Activated naive CD8-positive, alpha-beta T cell treated with anti-CD3 and anti-CD28 coated beads for 36 hours (primary cell): ENCODE measurements at places on chromosomes 6 and 20. TPM values are rescaled to one million over a fixed set of nuclear protein-coding genes. Genes with fewer than 3 reads are reported as not detected.

- no peak overlapping the region for H3K27ac ChIP-seq
- H3K27me3 ChIP-seq = no peaks in the 10 kb centered on the region
- H3K4me3 ChIP-seq = no peak overlapping the region
- no peaks in the 10 kb centered on the region for H3K4me1 ChIP-seq
These were observed 18.0 kb downstream of the PEX7 start for GRCh38 chr6:136840276-136841001.

DNA sequence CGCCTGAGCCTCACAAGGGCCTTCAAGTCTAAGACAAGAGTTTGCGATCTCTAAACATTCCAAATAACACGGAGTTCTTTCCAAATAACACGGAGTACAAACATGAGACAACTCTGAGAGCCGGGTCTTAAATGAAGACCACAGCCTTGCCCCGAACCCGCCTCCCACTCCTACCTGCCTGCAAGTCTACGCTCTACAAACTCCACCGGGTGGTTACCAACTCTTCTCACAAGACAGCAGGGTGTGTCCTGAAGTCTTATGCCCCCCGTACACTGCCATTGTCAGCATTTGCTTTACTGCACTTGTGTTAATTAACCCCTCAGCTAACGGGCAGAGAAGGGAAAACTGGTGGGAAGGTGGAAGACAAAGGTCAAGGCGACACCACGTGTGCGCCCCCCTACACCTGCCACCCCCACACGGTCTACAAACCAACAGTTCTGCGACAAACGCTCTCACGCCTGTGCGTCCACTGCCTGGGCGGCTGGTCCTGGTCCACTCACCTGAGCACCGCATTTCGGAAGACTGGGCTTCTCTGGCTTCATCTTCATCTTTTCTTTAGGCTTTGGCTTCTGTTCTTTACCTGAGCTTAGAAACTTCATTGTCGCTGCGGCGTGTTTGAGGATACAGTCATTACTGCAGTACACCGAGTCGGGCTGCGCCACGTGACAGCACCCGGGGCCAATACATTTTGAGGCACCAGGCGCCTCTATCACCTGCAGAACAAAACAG, 19.5 kb downstream of the DIDO1 start:
- no peak overlapping the region for H3K27ac ChIP-seq
- H3K27me3 ChIP-seq = no peaks in the 10 kb centered on the region
- no peak for DNase-seq
- peaks cover 50% of the 10 kb centered on the region for H3K36me3 ChIP-seq

- no peak for DNase-seq
- no peaks in the 10 kb centered on the region for H3K36me3 ChIP-seq
- no peaks in the 10 kb centered on the region for H3K4me1 ChIP-seq
These were observed 280.4 kb downstream of the UBE3D start for GRCh38 chr6:82785206-82785605.

DNA sequence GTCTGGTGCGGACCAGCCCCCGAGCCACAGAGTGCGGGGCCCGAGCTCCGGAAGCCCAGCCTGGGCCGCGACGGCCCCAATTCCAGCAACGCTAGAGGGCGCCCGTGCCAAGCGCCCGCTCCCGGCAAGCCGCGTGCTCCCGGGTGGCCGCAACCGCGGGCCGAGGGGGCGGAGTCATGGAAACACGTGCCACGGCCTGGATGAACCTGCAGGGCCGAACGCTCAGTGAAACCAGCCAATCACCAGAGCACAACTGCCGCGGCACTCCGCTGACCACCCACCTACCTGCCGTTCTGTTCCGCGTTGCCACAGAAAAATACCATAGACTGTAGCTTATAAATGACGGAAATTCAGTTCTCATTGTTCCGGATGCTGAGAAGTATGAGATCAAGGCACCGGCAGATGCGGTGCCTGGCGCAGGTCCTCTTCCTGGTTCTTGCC, 85.7 kb upstream of the FOXC1 start:
- H3K27ac ChIP-seq = peak overlapping the region; percentile 36
- peaks cover 17% of the 10 kb centered on the region for H3K4me1 ChIP-seq
- DNase-seq = peak; percentile 77
- peaks cover 14% of the 10 kb centered on the region for H3K27me3 ChIP-seq

GRCh38 chr6:26421259-26422144, 18.8 kb upstream of the BTN3A3 start:
- no peak overlapping the region for H3K4me3 ChIP-seq
- peaks cover 18% of the 10 kb centered on the region for H3K36me3 ChIP-seq
- peak; percentile 35 for DNase-seq

- no peak overlapping the region for H3K4me3 ChIP-seq
- no peak overlapping the region for H3K27ac ChIP-seq
- no peaks in the 10 kb centered on the region for H3K27me3 ChIP-seq
- peaks cover 11% of the 10 kb centered on the region for H3K36me3 ChIP-seq
- no peaks in the 10 kb centered on the region for H3K4me1 ChIP-seq
- no peak for DNase-seq
These were observed 107.8 kb downstream of the RNGTT start for GRCh38 chr6:88855541-88856147.

DNA sequence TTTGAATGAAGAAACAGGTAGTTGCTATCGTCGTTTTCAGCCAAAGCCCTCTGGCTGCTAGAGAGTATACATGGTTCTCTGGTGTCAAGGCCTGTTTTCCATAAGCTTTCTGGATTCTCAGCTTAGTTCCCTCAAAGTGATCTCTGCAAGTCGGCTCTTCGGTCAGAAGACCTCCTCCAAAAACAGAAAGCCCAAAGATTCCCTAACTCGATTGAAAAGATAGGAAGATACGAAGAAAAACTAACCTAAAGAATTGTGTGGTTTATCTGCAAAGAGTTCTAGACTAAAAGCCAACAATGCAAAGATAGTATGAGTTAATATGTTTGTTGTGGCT, 545 bp upstream of the ASCC3 start:
- peaks cover 34% of the 10 kb centered on the region for H3K4me1 ChIP-seq
- H3K27me3 ChIP-seq = peaks cover 4% of the 10 kb centered on the region
- DNase-seq = no peak
- peaks cover 18% of the 10 kb centered on the region for H3K36me3 ChIP-seq

DNA sequence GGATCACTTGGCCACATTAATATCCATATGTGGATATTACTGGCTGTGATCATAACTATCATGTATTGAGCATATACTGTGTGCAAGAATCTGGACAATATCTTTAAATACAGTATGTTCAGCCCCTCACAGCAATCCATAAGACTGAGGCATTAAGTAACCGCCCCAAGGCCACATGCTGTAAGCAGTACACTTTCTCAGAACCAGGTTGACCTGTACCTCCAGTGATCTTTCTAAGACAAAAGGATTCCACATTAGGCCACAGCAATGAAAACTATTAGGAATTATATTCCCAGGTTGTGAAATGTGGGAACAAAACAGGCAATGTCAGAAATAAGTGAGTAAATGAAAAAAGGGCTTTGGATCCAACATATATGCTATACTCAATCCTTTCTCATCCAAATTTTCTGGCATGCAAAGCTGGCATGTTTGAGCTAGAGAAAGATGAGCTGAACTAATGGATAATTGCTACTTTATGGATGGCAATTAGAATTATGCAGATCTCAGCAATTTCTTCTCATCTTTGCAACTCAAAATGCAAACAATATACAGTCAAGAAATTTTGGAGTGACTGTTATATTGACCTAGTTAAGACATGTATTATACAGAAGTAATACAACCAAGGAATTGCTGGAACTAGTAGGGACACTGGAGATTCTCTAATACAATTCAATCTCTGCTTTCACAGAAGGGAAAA, 86.9 kb downstream of the KIF6 start:
- H3K27ac ChIP-seq = no peak overlapping the region
- DNase-seq = no peak
- no peaks in the 10 kb centered on the region for H3K4me1 ChIP-seq

DNA sequence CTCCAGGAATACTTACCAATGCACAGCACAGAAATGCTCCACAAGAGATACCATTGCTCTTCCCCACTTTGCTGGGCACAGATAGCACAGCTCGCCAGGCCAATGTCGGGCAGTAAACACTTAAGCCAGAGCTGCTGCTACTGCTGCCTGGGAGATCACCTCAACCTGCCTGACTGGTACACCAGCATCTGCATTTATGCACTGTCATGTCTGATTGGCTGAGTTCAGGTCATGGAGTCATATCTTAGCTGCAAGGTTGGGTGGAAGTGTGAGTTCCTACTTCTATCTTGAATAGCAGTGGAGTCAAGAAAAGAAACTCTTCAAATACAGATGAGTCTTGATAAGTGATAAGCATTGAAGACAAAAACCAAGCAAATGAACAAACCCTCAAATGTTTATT, 10.9 kb upstream of the ADGRF4 start:
- no peak for DNase-seq
- H3K4me3 ChIP-seq = no peak overlapping the region
- H3K27ac ChIP-seq = no peak overlapping the region
- H3K4me1 ChIP-seq = no peaks in the 10 kb centered on the region

DNA sequence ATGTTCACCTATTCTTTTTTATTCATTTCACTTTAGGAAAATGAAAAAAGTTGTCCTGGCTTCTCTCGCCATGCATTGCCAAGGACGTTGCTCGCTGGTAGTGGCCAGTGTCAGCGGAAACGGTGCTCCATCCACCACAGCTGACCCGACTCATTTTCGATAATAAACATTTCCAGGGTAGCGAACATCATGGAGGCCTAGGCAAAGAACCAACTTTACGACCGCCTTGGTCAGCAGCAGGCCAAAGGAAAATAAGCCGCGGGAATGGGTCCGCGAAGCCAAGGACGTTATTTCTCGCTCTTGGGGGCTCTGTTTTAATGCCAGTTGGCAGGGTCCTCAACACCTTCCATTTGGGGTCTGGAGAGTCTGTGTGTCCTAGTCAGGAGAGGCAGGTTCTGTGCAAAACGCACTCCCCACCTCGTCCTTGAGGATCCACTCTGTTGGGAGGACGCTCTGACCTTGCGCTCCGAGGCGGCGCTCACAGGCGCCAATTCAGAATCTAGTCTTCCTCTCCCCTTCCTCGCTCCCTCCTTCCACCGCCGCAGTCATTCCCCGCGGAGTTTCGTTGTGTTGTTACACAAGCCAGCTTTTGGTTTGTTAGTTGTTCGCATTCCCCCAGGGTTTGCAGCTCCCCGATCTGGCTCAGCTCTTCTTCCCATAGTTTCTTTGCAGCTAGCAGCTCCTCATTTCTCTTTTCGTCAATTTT, 4.1 kb upstream of the PAX1 start:
- H3K4me3 ChIP-seq = no peak overlapping the region
- no peak overlapping the region for H3K27ac ChIP-seq
- DNase-seq = no peak
- peaks cover 91% of the 10 kb centered on the region for H3K27me3 ChIP-seq
- H3K4me1 ChIP-seq = peaks cover 14% of the 10 kb centered on the region
- peaks cover 1% of the 10 kb centered on the region for H3K36me3 ChIP-seq

GRCh38 chr6:45648262-45648620, 270.5 kb upstream of the SUPT3H start:
- H3K4me1 ChIP-seq = peaks cover 15% of the 10 kb centered on the region
- DNase-seq = no peak
- H3K36me3 ChIP-seq = no peaks in the 10 kb centered on the region
- no peaks in the 10 kb centered on the region for H3K27me3 ChIP-seq
- H3K4me3 ChIP-seq = no peak overlapping the region

Gene CDSN
- not detected for total RNA-seq

Gene PTPN1
- total RNA-seq = 53.0 TPM

Gene CRISP3
- not detected for total RNA-seq

Gene PPP1R16B
- total RNA-seq = 65.3 TPM

Gene EYS
- total RNA-seq = not detected

Gene TRIM10
- total RNA-seq = not detected

Gene CLPSL2
- not detected for total RNA-seq
